Fibroblast of mammary gland (primary cell): ENCODE measurements at places on chromosomes 3 and 15.

DNA sequence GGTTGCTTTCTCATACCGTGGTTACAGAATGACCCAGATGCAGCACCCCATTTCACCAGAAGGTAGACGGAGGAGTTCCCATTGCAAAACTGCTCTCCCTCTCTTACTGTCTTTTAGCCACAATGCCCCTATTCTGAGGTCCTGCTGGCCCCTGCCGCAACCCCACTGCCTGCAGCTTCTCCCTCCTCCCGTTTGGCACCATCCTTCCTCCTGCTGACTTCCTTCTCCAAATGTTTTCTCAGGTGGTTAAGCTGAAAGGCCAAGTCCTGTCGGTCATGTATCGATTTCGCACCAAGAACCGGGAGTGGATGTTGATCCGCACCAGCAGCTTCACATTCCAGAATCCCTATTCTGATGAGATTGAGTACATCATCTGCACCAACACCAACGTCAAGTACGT, 132.3 kb upstream of the ABHD17C start:
- DNase-seq = no peak

DNA sequence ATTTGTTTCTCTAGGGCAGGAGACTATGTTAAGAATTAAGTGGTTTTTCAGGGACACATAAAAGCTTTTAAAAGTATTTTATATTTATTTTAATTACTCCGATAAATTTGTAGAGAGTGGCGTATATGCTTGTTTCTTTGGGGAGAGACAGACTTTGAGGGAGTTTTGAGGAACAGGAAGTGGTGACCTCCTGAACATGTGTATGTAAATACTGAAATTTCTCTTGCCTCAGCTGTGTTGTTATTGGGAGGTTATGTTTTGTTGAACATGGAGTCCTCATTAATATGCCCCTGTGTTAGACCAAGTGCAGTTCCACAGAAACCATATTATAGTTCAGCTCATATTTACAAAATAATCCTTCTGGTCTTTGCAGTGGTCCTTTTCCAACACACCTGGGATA, 41.8 kb upstream of the UTS2B start:
- no peak for DNase-seq

- DNase-seq = peak; percentile 67
These were observed 16.0 kb downstream of the ANKRD28 start for GRCh38 chr3:15781637-15782402.

- DNase-seq = no peak
These were observed 907.9 kb downstream of the IGSF11 start for GRCh38 chr3:118126751-118127150.

GRCh38 chr15:50353251-50353974, 1.6 kb downstream of the GABPB1 start:
- peak; percentile 97 for DNase-seq

DNA sequence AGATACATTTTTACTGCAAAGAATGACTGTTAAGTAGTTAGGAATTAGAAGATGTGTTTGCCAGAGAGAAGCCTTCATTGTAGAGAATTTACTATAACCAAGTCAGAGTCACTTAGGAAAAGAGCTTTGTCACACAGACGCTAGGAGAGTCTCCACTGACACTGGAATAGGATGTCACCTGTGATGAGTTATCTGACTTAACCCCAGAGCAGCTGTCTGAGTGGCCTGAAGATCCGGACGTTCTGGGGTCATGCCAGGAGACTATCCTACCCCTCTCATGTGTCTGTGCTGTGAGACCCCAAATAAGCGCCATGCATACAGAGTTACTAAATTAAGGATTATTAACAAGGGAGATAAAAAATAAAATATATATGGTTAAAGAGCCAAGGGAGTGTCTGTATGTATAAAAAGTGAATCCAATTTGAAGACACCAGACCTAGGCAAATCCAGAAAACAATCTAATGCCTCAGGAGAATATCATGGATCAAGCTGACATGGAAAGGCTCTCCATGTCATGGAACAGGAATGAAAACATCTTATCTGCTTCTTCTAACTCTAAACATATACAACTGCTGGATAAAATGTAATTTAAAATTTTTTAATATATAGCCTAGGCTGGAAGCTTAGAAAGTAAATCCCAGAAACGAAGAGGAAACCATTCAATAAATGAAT, 43.5 kb downstream of the ITGB5 start:
- no peak for DNase-seq

- no peak for DNase-seq
These were observed 24.8 kb downstream of the PSTPIP1 start for GRCh38 chr15:77019521-77020331.

DNA sequence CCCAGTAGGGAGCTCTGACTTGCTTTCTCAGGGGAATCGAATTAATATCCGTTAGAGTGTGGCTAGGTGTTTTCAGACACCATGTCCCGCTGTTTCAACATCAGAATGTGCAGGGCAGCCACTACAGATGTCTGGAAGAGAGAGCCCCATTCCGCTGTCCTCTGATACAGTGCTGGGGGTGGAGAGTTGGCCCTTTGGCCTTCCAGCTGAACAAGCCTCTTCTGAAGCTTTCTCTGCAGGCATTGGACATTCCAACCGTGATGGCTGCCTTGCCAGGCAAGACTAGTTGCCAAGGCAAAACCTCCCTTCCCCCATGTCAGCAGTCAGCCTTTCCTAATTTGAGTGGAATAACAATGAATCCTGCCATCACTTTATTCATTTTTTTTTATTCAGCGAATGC, 1.5 kb downstream of the FAH start:
- DNase-seq = peak; percentile 64

- no peak for DNase-seq
These were observed 11.3 kb upstream of the STRA6 start for GRCh38 chr15:74213858-74214284.

DNA sequence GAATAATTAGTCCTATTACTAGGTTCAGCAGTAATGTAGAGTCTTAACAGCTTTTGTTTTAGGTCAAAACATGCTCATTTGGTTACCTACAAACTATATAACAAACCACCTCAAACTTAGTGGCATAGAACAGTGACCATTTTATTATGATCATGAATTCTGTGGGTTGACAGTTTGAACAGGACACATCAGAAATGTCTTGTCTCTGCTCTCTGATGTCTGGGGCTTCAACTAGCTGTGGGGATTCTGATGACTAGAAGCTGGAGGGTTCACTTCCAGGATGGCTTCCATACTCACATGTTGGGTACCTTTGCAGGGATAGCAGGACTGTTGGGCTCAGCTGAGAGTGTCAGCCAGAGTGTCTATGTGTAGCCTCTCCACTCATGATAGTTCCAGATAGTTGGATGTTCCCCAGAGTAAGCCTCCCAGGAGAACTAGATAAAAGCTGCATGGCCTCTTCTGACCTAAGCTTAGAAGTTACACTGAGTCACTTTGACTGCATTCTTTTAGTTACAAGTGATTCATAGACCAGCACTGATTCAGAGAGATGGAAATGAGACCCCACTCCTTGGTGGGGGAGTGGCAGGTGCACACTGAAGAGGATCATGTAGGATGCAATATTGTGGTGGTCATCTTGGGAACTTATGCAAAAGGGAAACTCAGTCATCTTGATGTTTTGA, 32.6 kb downstream of the PLCL2 start:
- peak; percentile 66 for DNase-seq

- peak; percentile 50 for DNase-seq
These were observed 26.4 kb upstream of the SLC30A4 start for GRCh38 chr15:45548753-45549520.
